ENCODE measurements at places on chromosomes 12 and 14. TPM values are rescaled to one million over a fixed set of nuclear protein-coding genes. Genes with fewer than 3 reads are reported as not detected.

The TCTN1 gene
- 125 TPM for total RNA-seq

The LRTM2 gene
- not detected for total RNA-seq

The FGD4 gene
- total RNA-seq: 32.5 TPM

The VRTN gene
- total RNA-seq: not detected

The TSPAN19 gene
- not detected for total RNA-seq

The MIP gene
- total RNA-seq: not detected

The TAS2R7 gene
- total RNA-seq: not detected

The PLEK2 gene
- total RNA-seq: 22.0 TPM

The TAS2R31 gene
- total RNA-seq: 30.5 TPM

The SRRM4 gene
- total RNA-seq: not detected

The GDF3 gene
- total RNA-seq: 0.45 TPM

The TCL1B gene
- total RNA-seq: not detected

The EFCAB11 gene
- 6.7 TPM for total RNA-seq

The ZBTB1 gene
- total RNA-seq: 44.5 TPM

The FAM186B gene
- total RNA-seq: 1.3 TPM
